Endothelial cell of umbilical vein (primary cell): ENCODE measurements at places on chromosomes 1 and 21.

GRCh38 chr21:15682186-15682895, 47.4 kb upstream of the USP25 start:
- peak; percentile 66 for DNase-seq

DNA sequence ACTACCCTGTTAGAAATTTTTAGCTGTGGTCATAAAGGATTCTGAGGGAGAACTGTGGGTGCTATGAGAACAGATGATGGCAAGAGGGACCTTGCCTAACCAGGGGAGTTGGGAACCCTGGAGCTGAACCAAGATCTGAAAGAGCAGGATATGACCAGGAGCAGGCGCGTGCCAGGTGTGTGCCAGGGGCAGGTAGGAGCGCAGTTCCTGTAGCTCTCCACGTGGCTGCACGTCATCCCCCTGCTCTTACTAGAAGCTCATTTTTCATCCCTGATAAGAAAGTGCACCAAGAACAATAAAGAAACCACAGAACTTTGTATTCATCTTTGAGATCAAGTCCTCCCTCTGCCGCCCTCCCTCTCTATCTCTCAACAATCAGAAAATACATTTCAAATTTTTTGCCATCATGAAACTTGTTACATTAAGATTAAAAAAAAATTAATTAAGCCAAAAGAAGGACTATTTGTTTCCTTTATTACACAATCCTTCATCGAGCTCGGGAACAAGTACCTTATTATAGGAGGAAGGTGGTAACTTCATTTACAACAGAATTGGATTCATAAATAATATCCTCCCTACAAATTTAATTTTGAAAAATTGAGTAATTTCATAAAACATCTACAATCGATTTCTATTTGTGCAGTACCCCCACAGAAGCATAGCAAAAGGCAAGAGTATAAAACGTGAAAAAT, 78.5 kb downstream of the SLC35F3 start:
- DNase-seq, result no peak

DNA sequence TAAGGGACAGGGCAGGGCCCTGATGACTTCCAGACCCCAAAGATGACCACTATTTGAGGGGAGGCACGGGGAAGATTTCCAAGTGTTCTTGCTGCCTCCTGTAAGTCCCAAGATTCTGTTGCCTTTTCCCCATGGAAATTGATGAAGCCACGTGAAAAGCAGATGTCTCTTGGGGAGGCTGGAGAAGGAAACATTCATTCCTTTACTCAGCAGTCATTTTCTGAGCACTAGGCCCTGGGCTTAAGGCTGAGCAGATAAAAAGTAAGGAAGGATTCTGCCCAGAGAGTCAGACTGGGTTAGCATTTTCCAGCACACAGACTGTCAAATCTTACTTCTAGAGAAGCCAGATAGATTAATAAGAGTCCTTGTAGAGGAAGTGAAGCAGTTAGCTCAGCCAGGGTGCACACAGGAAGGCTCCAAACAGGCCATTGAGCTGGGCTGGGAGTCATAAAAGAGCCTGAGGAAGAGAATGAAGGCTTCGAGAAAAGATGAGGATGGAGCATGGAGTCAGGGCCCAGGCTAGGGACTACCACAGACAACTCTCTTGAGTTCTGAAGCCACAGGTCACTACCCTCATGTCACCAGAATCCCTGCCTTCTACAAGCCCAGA, 10.1 kb downstream of the EXTL1 start:
- no peak for DNase-seq

GRCh38 chr1:179126338-179127060, 44.6 kb downstream of the TOR3A start:
- peak; percentile 63 for DNase-seq

GRCh38 chr1:67174716-67175284, 8.5 kb downstream of the IL23R start:
- no peak for DNase-seq

- no peak for DNase-seq
Measured at GRCh38 chr1:41728403-41729202, 190.1 kb downstream of the HIVEP3 start.

- DNase-seq, result no peak
Measured at GRCh38 chr1:222787729-222788128, 27.1 kb upstream of the DISP1 start.

DNA sequence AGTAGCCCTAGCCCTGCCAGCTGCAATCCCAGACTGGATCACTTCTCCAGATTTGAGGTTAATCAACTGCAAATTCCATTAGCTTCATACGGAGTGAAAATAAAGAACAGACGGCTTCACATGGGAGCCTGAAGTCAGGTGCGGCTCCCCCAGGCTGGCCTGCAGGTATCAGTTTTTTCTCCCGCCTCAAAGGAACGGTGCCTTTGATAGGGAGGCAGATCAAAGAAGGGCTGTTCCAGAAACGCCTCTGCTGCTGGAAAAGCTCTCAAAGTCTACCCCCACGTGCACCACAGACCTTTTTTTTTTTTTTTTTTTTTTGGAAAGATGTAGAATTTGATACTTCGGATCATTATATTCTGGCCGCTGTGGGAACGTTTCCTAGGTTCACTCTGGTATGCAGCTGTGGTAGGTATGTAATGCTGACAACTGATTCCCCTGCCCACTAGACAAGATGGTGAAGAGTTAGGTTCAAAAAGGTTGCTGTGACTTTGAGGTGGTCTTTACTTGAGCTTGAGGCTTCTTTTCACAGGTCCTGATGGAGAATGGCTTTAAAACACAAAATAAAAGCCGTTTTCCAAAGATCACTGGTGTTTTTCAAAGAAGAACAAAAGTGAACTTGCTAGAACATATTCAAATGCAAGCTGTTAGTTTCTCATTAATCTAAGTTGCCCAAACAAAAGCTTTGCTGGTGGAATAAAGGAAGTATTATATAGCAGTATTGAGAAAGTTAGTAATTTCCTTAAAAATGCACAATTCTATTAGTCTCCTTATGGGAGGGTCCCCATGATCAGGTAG, 189.0 kb upstream of the NFIA start:
- DNase-seq, result no peak

DNA sequence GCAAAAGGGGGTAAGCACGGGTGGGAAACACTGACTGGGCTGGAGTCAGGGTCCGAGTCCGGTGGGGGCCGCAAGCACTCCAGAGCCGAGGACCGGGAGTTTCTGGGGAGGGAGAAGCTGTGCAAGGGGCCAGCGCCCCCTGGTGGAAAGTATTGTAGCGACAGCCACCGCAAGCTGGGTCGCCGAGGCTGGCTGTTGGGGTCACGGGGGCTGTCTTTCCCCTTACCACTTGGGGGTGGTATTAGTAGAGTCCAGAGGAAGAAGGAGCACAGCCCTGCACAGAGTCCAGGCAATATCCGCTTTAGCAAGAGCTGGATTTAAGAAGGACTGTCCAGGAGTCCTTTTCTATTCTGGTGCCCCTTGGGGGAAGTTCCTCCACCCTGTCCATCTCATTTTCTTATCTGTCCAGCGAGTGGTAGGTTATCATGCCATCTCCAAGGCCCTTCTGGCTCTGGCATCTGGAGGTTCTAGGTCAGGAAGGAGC, 17.9 kb upstream of the ETV3 start:
- DNase-seq, result peak; percentile 60

DNA sequence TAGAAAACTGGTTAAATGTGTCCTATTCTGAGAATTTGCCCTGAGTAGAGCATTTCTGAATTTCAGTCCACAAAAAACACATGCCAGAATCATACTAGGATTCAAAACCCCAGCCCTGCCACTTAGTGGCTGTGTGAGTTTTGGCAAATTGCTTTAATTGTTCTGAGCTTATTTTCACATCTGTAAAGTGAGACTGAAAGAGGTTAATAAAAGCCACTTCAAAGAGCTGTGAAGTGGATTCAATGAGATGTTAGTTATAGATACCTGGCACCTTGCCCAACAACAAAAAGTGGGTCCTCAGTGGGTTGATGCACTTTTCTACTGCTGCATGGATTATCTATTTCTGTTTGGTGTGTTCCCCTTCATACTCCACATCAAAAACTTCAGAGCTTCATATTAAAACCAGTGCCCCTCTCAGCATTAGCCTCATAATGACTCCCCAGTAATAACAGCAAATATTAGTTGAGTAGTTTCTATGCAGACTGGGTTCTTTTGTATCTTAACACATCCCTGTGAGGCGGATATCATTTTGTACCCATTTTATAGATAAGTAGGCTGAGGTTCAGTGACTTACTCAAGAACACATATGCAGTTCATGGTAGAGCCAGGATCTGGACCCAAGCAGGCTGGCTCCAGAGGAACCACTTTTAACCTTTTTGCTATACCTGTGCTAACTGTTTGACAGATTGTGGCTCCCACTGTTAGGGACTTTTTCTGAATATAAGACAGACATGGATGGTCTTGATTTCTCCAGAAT, 14.2 kb upstream of the ADORA3 start:
- no peak for DNase-seq

DNA sequence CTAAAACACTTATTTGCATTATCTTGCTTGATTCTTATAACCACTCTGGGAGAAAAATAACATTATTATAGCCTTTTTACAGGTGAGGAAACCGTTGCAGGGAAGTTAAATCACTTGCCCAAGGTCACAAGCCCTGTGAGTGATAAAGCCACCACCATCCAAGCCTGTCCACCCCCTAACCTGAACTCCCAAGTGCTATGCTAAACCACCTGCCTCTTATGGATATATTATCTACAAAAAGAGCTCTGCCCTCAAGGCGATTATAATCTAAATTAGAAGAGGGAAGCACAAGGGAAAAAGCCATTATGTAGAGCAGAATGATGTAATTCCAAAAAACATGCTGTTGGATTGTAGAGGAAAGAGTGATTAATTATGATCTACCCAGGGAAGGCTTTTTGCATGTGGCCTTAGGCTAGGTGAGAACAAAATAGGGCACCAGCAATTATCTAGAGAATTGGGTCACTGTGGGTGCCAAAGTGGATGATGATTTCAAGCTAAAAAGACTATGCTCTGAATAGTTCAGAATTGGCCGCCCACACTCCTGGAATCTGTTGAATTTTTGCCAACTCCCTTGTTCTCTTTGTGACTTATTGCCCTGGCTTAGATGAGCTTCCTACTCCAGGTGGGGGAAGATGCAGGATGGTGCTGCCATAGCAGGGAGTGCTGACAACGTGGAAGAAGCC, 205.3 kb downstream of the FGGY start:
- DNase-seq, result no peak
